ENCODE measurements at places on chromosomes 6 and 20.
A peak's percentile ranks its signal among the peaks of the same experiment; 100 is the strongest.

DNA sequence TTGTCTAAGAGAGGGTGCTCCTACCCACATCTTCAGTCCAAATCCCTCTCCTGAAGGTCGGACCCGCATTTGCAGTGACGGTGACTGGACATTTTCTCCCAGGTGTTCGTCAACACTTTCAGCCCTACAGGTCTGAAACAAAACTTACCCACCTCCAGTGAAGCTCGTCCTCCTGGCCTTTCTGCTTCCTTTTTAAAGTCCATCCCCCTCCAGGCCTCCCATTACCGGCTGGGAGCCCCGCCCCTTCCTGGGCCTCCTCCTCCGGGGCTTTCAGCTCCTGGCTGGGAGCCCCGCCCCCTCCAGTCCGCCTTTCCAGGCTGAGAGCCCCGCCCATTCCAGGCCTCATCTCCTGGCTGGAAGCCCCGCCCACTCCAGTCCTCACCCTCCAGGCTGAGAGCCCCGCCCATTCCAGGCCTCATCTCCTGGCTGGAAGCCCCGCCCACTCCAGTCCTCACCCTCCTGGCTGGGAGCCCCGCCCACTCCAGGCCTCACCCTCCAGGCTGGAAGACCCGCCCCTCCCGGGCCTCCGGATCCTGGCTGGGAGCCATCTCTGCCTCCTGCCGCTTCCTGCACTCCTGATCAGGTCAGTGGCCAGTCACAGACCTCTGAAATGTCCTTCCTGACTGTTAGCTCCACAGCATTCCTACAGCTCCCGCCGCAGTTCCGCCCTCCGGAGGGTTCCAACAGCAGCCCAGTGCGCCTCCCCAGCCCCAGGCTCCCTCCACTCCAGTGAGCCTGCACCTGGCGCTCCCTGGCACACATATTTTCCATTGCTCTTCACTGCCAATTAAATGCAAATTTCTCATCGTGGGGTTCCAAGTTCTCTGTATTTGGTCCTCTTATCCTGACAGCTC lies 98.5 kb downstream of the LY86 start:
- DNase-seq = peak; percentile 64

- DNase-seq = no peak
Observed at GRCh38 chr6:5670381-5670780, 336.3 kb downstream of the NRN1 start.

DNA sequence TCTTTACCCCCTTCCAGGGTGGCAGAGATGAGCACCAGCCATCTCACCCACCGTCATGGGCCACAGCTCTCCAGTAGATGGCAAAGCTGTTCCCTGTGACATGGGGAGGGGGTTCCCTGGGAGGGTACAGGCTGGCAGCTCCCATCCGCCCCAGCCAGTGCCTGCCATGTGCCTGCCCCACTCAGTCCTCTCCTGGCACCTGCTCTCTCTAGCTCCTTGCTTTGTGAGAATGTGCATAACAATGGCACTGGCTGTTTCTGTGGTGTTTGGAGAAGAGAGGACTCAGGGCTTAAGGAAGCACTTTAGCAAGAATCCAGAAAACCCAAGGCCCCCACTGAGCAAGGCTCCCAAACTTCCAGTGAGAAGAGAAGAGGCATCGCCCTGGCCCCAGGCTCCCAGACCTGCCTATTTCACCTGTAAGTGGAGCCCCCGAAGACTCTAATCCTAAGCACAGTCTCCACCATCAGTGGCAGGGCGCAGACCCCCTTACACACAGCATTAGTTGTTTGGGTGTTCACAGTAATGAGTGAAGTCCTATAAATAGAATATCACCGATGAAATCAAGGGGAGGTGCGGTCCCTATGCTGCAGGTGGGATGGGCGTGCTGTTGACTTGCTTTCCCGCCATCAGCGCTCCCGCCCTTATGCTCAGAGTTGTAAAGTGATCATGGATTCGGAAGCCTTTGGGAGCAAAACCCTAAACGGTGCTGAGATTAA lies 110.2 kb downstream of the AGPAT4 start:
- DNase-seq = no peak

- DNase-seq = no peak
Observed at GRCh38 chr6:3383525-3383924, 73.3 kb downstream of the SLC22A23 start.

GRCh38 chr6:109671733-109672132 lies 19.3 kb downstream of the AK9 start:
- no peak for DNase-seq

GRCh38 chr6:158648682-158649131 lies 1.1 kb upstream of the SYTL3 start:
- peak; percentile 40 for DNase-seq

Data from MV-4-11 (cell line).